ENCODE measurements at places on chromosomes 2 and 18. TPM values are rescaled to one million over a fixed set of nuclear protein-coding genes. Genes with fewer than 3 reads are reported as not detected.

The PARD6G gene
- total RNA-seq: 0.42 TPM

DNA sequence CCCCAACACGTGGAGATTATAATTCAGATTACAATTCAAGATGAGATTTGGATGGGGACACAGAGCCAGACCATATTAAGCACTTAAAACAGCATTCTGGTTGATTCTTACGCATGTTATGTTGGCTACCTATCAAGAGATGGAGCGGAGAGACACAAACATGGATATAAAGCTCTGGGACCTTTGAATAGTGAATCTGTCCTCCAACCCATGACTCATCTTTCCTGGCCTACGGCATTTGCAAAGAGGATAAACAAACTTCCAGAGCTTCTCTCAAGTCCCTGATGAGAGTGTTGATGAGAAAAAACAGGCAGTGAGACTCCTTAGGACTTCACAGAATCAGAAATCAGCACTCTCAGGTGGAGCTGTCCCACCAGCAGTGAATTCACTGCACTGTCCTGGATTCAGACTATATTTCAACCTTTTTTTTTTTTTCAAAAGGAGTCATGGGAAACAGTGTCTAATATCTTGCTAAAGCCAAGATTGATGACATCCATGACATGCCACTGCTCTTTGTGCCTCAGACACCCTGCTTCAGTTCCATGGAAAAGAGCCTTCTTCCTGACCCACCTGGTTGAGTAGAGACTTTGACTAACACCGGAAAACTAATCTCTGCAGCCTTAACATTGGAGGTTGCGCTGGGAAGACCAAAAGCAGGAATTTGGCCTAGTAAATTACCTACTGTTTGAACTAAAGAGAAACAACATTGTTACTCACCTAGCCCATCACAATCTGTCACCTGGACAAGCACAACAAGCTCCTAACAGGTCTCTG is 62.1 kb upstream of the NPAS2 start:
- no peak overlapping the region for H3K27ac ChIP-seq
- H3K27me3 ChIP-seq: no peaks in the 10 kb centered on the region
- H3K4me1 ChIP-seq: no peaks in the 10 kb centered on the region
- no peak overlapping the region for H3K4me3 ChIP-seq
- no peaks in the 10 kb centered on the region for H3K36me3 ChIP-seq

DNA sequence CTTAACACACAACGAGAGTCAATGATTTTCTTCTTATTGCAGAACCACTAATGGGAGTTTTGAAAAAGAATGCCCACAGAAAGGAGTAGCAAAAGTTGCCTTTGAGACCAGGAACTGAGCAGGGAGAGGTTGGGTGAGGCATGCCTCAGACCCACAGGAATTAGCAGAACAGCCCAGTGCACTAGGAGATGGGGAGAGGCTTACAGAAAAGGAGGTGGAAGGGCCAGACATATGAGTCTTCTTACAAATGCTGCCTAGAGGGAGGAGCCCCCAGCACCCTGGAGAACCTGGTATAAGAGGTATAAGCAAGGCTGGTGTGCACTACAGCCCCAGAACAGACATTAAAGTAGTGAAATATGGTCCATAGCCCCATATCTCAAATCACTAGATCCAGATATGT is 162.0 kb downstream of the DTNA start:
- H3K4me1 ChIP-seq: no peaks in the 10 kb centered on the region
- H3K36me3 ChIP-seq: no peaks in the 10 kb centered on the region
- H3K4me3 ChIP-seq: no peak overlapping the region
- DNase-seq: no peak

- no peak overlapping the region for H3K27ac ChIP-seq
- H3K4me3 ChIP-seq: no peak overlapping the region
- no peaks in the 10 kb centered on the region for H3K27me3 ChIP-seq
- no peaks in the 10 kb centered on the region for H3K4me1 ChIP-seq
- DNase-seq: no peak
Observed at GRCh38 chr2:199662255-199662654, 188.7 kb downstream of the FTCDNL1 start.

DNA sequence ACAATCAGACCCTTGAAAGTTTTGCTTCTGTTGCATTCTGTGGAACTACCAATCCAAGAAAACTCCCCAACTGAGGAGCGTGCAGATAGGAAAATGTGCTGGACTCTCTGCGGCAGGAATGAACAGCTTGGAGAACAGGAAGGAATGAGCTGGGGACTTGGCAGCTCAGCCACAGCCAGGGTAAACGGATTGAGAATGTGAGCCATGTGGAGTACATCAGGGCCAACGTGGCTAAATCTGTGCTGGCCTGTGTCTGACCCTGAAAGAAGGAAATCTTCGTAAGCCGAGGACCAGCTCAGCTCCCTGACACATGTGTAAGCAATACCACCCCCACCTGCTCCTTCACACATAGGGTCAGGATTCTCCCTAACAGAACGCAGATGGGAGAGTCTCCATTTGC is 1023.7 kb downstream of the BCL11A start:
- H3K4me1 ChIP-seq: no peaks in the 10 kb centered on the region
- H3K36me3 ChIP-seq: no peaks in the 10 kb centered on the region
- H3K27ac ChIP-seq: no peak overlapping the region
- H3K4me3 ChIP-seq: no peak overlapping the region
- no peaks in the 10 kb centered on the region for H3K27me3 ChIP-seq
- no peak for DNase-seq

The MATN3 gene
- 3.5 TPM for total RNA-seq
